ENCODE measurements at places on chromosomes 6 and 20. TPM values are rescaled to one million over a fixed set of nuclear protein-coding genes. Genes with fewer than 3 reads are reported as not detected.

EBF4 gene
- total RNA-seq, result 2.7 TPM

ABRACL gene
- total RNA-seq, result 44.7 TPM

RALGAPB gene
- total RNA-seq, result 14.2 TPM

BACH2 gene
- 0.33 TPM for total RNA-seq

ADA gene
- 54.2 TPM for total RNA-seq

Data from A549 treated with RU486 at 1 μM for 4 hours (cell line).